ENCODE measurements at places on chromosomes 5 and 9.

DNA sequence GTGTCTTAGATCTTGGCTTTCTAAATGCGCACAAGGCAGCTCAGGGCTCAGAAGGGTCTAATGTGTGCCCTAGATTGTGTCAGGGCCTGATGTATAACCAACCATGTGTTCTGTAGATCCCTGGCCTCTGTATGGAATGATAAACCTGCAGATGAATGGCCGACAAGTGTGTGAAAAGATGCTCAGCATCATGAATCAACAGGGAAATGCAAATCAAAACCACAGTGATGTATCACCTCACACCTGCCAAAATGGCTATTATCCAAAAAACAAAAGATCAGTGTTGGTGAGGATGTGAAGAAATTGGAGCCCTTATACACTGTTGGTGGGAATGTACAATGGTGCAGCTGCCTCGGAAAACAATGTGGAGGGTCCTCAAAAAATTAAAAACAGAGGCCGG, 489.8 kb downstream of the SEMA5A start:
- no peak for DNase-seq

GRCh38 chr9:107542411-107543157, 53.0 kb upstream of the KLF4 start:
- DNase-seq, result no peak

- no peak for DNase-seq
Measured at GRCh38 chr5:178496642-178497041, 93.6 kb downstream of the COL23A1 start.

GRCh38 chr9:15239816-15240215, 67.2 kb downstream of the TTC39B start:
- no peak for DNase-seq

DNA sequence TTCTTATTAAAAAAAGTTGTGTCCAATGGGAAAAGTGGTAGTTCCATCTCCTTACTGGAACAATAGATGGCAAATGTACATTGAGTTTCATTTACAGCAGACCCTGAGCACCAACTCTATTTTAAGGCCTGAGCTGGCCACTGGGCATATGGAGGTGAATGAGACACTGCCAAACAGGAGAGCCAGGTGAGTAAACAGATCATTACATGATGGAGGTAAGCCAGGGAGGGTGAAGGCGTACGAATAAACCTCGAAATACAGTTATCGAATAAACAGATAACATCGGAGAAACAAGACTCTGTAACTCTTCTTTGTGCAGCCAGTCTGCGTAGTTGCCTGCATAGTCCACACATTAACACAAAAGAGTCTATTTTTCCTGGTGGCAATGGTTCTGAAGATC, 446.4 kb upstream of the KLF4 start:
- DNase-seq, result no peak
